ENCODE measurements at places on chromosomes 6 and 20.
A peak's percentile ranks its signal among the peaks of the same experiment; 100 is the strongest.

GRCh38 chr6:45076217-45076930 lies 251.8 kb upstream of the RUNX2 start:
- no peak for DNase-seq

DNA sequence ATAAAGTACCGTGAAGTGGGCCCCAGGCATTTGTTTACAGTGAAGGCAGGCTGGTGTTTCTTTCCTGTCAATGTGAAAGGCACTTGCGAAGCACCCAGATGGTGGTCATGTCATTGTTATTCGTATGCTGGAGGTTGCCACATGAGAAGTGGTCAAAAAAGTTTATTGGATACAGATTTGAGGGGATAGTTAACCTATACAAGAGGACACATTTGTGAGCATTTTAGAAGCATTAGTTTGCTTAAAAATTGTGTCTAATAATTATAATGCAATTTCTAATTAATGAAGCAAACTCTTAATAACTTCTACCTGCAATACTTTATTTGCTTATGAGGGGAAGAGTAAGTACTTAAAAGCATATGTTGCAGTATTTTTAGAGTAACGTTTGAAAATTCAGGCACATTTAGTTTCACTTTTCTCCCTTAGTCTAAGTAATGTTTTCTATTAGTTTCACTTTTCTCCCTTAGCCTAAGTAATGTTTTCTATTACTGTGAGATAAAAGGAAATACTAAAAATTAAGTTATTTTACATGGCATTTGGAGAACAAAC lies 120.7 kb upstream of the CLDN20 start:
- DNase-seq, result no peak

DNA sequence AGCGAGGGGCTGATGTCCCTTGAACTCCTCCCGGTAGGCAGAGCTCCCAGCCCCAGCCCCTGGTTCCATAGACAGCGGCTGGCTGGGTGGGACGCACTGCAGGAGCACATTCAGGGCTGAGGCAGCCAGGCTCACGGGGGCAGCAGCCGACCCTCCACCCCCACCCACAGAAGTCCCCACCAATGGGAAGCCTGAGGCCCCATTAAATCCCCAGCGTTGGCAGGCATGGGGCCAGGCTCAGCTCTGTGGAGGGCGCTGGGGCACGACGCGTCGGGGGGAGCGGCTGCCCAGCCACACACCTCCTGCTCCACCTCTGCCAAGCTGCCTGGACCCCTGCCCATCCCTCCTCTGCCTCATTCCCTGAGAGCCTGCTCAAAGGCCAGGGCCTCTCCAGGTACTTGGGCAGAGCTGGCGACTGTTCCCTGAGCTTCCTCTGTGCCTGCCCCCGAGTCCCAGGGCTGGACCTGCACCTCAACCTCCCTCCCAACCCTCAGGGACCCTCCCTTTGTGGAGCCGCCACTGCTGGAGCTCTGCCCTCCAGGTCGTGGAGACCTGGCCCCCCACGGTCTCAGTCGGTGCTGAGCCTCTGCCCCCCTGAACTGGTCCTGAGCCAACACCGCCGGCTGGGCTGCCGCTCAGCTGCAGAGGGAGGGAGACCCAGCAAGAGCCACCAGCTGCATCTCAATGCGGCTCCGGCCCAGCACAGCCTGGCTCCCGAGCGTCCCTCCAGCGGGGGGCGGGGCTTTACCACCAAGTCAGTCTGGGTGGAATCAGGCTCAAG lies 9.1 kb downstream of the CHRNA4 start:
- DNase-seq, result peak; percentile 77

DNA sequence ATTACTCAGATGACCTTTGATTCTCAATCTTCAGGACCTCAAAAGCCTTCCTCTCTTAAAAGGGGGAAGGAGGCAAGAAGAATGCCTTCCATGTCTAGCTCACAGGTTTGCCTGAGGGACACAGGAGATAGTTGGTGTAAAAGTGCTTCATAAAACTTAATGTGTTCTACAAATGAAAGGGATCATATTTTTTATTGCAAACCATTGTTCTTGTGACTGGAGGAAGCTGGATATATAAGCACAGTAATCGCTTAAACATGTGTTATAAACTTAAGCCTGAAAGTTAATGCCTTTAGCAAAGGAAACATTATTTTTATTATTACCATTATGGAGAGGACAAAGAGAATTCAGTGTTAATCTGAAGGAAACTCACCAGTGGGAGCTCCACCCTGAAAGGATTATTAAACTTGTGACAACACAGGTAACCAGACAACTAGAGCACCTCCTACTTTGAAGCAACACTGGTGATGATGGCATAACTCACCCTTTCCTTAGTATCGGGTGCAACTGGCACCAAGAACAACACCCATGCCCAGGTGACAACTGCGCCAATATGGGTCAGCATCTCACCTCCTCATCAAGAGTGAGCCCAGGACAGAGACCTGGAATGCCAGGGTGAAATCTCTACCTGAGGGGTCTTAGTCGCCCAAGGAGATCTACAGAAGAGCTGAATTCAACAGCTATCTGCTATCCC lies 288.7 kb upstream of the PRDM1 start:
- DNase-seq, result no peak

DNA sequence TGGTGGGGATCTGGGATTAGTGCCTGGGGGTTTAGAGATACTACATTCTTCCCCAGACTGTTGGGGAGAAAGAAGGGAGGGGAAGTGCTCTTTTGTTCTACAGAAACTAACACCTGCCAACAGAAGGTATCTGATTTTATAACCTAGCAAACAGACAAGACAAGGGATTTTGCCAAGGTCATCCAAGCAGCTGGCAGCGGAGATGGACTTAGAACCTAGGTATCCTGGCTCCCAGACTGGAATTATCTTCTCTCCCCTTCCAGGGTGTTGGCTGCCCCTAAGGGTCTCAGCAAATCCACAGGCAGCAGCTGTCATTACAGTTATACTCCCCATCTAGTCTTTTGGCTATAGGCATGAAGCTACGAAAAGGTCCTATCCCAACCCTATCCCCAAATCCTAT lies 8.4 kb downstream of the SDC4 start:
- DNase-seq, result no peak

DNA sequence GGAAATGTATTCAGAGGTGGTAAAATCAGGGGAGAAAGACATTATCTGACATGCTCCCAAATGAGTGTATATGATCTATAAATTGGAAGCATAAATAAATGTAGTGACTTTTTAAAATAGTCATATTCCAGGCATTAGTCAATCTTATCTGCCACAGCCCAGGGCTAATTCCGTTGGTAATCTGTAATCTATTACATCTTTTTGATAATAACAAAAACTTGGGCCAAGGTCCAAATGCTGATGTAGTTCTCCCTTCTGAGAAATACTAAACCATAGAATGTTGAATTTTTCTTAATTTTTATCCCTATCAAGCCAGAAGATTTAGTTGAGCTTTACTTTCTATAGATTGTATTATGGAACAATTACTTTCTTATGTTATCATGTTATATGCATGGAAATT lies 1279.8 kb downstream of the EPHA7 start:
- DNase-seq, result no peak

GRCh38 chr6:15086348-15087158 lies 159.3 kb upstream of the JARID2 start:
- DNase-seq, result no peak

DNA sequence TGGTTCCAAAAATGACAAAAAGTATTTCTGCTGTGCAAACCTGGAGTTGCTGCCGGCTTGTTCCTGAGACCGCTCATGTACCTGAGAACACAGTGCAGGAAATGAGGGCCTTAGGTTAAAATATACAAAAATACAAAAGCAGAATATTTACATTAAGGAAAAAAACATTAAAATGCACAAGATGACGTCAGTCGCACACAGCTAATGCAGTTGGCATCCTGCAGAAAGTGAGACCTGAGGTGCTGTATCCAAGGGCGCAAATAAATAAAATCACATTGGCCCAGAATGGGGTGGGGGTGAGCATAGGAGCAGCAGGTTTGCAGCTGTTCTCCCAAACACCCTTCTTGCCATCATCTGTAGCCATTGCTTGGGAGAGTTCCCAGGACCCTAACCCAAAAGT lies 310.6 kb upstream of the BTBD3 start:
- no peak for DNase-seq

- no peak for DNase-seq
Observed at GRCh38 chr6:82910820-82911219, 154.8 kb downstream of the UBE3D start.

GRCh38 chr6:163837691-163838431 lies 423.3 kb downstream of the QKI start:
- DNase-seq, result no peak

DNA sequence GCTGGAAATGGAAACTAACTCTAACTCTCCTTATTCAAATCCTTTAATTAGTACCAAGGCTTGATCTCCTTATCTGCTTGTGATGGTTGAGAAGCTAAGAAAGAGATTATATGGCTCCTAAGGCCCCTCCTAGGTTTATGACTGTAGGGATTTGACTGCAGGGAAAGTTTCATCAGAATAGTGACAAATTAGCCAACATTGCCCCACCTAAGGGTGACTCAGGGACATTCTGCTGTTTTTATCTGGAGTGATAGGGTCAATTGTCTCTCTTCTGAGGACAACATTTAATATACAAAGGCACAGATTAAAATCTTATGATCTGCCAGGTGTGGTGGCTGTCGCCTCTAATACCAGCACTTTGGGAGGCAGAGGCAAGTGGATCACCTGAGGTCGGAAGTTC lies 138.1 kb upstream of the MARCKS start:
- DNase-seq, result no peak

GRCh38 chr6:71346334-71346694 lies 57.7 kb downstream of the OGFRL1 start:
- DNase-seq, result no peak

GRCh38 chr6:111842271-111842822 lies 30.9 kb downstream of the FYN start:
- DNase-seq, result no peak

DNA sequence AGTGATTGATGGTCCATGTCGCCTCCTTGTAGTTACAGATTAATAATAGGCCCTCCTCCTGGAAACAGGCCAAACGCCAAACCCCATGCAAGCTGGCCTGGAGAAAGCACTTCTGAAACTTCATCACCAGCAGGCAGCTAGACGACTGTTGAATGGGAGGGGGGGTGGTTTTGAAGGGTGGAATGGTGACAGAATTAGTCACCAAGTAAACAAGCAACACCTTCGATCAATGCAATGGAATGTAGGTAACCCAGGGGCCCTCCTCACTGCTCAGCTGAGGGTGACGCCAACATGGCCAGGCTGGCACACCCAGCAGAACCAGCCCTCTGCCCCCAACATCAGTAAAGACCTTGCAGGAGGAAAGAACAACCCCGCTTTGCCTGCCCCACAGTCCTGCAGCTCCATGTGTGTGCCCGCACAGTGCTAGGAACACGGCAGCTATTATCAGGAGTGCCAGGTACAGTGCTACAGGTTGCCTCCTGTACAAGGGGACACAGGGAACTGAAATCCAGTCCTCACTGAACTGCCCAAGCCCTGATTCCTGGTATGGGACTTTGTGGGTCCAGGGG lies 2.7 kb downstream of the BCAS1 start:
- no peak for DNase-seq

- DNase-seq, result no peak
Observed at GRCh38 chr20:9632991-9633390, 118.6 kb downstream of the LAMP5 start.

GRCh38 chr6:2134554-2134953 lies 110.9 kb downstream of the GMDS start:
- DNase-seq, result no peak

DNA sequence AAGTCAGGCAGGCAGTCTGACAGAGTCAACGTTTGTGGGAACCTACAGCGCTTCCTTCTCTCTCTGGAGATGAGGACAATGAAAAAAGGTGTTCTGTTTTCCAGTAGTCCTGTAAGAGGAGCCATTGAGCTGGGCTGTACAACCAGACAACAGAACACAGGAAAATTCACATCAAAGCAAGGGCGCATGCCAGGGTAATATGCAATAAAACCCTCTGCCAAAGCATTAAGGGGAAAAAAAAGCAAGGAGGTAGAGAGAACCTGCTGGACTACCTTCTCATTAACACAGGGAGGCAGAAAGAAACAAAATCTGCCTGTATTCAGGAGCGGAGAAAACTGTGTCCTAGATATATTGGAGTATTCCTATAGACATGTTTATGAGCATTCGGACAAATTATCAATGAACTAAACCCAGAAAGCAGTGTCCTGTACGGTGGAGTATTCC lies 1.3 kb downstream of the RNF24 start:
- no peak for DNase-seq

- no peak for DNase-seq
Observed at GRCh38 chr6:113631666-113632065, 225.5 kb upstream of the MARCKS start.

- DNase-seq, result no peak
Observed at GRCh38 chr20:11083841-11084240, 410.0 kb upstream of the JAG1 start.

Data from ecto neural progenitor cell (in vitro differentiated cells).